ENCODE measurements at places on chromosomes 1 and 21.

DNA sequence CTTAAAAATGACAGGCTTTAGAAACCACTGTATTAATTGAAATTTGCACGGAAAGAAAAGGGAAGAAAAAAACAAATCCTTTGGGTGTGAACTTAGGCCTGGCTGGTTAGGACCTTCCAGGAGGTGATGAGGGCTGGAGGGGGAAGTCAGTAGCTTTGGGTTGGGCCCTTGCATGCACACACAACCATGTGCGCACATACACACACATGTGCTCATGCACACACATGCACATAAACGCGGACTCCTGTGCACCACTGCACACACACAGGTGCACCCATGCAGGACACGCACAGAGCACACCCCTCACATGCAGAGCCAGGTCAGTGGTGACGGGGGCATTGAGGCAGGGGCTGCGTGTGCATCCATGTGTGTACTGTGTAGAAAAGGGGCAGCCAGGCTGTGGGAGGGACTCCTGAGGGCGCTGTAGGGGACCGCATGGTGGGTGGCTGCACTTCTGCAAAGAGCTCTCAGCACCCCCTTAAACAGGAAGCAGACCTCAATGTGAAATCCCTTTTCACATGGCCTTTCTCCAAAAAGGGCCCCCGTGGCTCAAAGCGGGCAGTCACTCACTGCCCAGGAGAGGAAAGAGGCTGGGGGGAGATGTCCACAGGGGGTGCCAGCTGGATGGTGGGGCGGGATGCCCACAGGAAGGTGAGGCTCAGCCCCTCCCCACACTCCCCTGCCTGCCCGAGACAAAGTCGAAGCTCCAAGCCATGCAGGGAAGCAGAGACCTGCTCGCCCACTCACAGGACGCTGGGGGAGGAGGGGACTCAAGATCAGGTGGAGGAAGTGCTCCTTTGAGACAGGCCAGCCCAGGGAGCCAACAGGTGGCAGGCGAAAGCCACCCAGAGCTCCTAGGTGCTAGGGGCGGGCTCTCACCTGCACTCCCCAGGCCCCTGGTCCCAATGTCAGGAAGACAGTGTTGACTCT lies 95.2 kb downstream of the ITPKB start:
- DNase-seq = no peak

GRCh38 chr1:27000817-27001460 lies 7.4 kb downstream of the TRNP1 start:
- no peak for DNase-seq

DNA sequence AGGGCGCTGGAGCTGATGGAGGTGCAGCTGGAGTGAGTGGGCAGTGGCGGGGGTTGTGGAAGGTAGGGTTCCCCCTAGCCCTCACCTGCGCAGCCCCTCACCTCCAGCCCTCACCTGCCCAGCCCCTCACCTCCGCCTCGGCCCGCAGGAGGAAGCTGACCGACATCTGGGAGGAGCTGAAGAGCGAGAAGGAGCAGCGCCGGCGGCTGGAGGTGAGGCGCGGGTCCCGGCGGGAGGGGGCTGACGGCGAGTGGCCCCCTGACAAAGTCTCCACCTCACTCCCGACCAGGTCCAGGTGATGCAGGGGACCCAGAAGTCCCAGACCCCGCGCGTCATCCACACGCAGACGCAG lies 2.7 kb downstream of the EVA1B start:
- DNase-seq = no peak

DNA sequence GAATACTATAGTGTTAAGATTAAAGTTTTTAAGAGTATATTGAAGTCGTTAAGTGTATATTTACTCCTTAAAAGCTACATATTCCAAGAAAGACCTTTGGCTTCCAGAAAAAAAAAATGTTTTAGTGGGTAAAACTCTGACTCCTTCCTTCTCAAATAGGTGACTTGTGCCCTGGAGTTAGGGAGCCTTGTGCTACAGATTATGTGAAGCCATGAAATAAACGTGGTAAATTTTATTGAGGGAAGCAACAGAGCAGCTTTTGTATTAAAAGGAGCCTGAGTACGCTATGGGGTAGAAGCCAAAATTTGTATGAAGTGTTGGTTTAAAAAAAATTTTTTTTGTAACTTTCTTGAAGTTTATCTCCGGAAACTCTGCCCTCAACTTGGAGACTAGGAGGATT lies 994 bp downstream of the RO60 start:
- DNase-seq = no peak

DNA sequence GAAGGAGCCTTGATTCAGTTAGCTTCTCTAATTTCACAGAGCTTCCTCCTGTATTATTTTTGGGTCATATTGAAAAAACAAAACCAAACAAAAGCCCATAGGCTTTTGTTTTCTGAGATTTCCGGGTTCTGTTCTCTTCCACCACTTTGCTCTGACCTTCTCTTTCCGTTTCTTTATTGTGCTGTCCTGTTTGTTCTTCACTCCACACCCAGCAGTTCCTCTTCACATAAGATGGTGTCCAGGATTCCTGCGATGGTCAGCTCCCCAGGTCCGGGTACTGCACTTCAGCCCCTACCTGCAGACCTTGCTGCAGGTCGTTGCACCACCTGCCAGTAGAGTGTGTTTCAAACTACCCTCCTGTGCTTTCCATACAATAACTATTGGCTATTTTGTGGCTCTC lies 44.6 kb downstream of the GLUL start:
- no peak for DNase-seq

GRCh38 chr1:201983380-201983805 lies 945 bp downstream of the RNPEP start:
- no peak for DNase-seq

GRCh38 chr1:68204977-68205630 lies 27.2 kb downstream of the WLS start:
- DNase-seq = no peak

DNA sequence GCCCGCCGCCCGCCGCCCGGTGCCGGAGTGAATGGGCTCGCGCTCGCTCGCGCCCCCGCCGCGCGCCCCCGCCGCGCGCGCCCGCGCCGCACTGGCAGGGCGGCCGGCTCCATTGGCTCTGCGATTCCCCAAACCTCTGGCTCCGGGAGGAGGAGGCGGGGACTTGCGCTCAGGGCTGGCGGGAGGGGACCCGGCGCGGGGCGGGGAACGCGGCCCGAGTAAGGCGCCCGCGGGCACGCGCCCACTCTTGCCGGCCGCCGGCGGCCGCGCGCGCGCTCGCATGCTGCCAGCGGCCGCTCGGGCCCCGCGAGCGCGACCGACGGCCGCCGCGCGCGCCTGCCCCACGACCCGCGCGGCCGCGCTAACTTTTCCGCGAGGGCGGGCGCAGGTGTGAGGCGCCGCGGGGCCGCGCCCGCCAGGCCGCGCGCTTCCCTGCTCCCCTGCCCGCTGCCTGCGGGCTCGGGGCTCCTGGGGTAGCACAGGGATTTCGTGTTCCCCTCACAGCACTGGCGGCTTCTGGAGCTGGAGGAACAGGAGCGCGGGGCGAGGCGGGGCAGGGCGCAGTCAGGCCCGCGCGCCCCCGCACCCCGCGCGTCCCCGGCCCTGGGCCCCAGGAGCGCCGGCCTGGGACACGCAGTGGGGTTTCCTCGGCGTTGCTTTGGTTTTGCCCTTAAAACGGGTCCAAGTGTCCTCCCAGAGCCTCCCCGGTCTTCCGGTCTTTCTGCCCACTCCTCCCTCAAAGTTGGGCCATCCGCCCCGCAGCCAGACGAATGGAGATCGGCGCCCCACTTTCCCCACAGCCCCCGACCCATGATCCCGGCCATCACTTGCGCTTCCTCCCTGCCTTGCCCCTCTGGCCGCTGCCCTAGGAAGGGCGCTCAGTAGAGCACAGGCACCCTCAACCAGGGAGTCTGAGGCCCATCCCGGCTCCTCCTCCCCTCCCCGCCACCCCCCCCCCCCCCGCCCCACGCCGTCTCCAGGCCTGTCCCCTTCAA lies 101.5 kb downstream of the CASZ1 start:
- DNase-seq = peak; percentile 67

DNA sequence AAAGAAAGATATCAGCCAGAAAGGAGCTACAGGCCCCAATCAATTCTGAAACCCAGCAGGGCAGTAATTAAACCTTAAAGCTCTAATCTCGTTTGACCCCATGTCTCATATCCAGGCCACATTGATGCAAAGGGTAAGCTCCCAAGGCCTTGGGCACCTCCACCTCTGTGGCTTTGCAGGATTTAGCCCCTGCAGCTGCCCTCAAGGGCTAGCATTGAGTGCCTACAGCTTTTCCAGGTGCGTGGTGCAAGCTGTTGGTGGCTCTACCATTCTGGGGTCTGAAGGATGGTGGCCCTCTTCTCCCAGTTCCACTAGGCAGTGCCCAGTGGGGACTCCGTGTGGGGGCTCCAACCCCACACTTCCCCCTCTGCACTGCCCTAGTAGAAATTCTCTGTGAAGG lies 429.9 kb downstream of the NPHP4 start:
- no peak for DNase-seq

GRCh38 chr1:244353551-244354091 lies 98.1 kb downstream of the ADSS2 start:
- no peak for DNase-seq

GRCh38 chr1:209391792-209392191 lies 191.7 kb upstream of the CAMK1G start:
- DNase-seq = no peak

GRCh38 chr1:232553050-232553754 lies 76.7 kb downstream of the SIPA1L2 start:
- DNase-seq = no peak

GRCh38 chr1:210413951-210414350 lies 85.2 kb downstream of the HHAT start:
- DNase-seq = no peak

GRCh38 chr1:154860156-154860870 lies 9.8 kb downstream of the KCNN3 start:
- no peak for DNase-seq

GRCh38 chr1:31216016-31216415 lies 23.7 kb downstream of the NKAIN1 start:
- DNase-seq = no peak
